Stimulated activated CD4-positive, alpha-beta T cell treated with anti-CD3 and anti-CD28 coated beads, Interleukin-12 subunit alpha, Interleukin-12 subunit beta, amount 100 ng/mL, for 24 hours (primary cell): ENCODE measurements at places on chromosomes 7 and 10.

DNA sequence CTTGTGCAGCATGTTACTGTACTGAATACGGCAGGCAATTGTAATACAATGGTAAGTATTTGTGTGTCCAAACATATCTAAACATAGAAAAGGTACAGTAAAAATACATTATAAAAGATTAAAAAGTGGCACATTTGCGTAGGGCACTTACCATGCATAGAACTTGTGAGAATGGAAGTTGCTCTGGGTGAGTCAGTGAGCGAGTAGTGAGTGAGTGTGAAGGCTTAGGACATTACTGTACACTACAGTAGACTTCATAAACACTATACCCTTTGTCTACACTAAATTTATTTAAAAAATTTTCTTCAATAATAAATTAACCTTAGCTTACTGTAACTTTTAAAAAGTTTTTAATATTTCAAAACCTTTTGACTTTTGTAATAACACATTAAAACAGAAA lies 37.5 kb downstream of the BPGM start:
- no peak for DNase-seq

DNA sequence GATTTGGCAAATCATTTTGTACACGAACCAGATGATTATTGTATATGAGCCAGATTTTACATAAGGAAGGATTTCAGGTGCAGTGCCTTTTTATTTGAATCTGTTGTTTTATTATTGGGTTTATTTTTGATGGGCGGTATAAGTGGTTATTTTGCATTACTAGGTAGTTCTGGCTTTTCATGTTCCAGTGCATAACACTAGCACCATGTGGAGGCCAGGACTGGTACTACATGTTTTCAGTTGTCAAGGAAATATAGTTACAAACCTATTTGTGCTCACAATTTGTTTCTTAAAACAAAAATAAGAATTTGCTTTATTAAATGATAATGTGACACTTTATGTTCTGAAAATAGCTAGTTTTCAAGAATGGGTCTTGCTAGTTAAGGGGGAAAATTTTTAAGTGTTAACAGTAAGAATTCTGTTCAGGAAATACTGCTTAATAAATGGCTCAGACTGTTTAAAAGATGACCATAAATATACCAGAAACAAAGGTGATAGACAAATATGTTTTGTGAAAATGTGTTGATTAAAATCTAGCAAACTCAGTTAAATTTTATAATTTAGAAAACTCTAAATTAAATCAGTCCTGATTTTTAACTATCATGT lies 7.1 kb upstream of the SEMA3E start:
- no peak for DNase-seq

GRCh38 chr10:29493697-29494096 lies 141.1 kb downstream of the SVIL start:
- no peak for DNase-seq

DNA sequence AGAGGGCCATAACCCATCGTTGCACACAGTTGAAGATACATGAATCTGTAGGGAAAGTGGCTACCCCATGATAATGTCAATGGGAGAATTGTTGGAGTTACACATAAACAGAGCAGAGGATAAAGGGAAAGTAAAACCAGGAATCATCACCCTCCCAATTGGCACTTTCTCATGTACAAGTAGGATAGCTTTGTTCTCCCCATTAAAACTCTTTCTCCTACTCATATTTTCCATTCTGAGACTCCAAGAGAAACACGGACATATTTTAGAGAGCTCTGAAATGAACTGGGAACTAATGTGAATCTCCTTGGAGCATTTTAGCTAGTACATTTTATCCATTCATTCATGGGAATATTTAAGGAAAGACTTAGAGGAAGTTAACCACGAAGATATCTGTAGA lies 17.2 kb upstream of the LRRC17 start:
- DNase-seq = no peak

- DNase-seq = no peak
Observed at GRCh38 chr10:14579405-14579804, 195.3 kb downstream of the FAM107B start.

DNA sequence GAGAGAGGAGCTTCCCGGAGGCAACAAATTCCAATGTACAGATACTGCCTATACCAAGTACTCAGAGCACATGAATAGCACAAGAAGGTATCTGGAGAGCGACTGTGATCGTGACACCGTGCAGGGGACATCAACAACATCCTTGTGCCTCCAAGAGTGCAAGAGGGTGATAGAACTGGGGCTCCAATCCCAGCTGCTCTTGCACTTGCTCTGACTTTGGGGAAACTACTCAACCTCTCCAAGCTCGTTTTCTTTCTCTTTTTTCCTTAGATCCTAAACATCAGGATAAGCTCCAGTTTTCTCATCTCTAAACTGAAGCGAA lies 12.1 kb downstream of the RFC2 start:
- no peak for DNase-seq

GRCh38 chr10:44873160-44873559 lies 38.0 kb upstream of the TMEM72 start:
- DNase-seq = no peak

- no peak for DNase-seq
Observed at GRCh38 chr7:23372611-23373010, 73.5 kb downstream of the MALSU1 start.

- DNase-seq = no peak
Observed at GRCh38 chr10:85900061-85900460, 466.5 kb downstream of the GRID1 start.

DNA sequence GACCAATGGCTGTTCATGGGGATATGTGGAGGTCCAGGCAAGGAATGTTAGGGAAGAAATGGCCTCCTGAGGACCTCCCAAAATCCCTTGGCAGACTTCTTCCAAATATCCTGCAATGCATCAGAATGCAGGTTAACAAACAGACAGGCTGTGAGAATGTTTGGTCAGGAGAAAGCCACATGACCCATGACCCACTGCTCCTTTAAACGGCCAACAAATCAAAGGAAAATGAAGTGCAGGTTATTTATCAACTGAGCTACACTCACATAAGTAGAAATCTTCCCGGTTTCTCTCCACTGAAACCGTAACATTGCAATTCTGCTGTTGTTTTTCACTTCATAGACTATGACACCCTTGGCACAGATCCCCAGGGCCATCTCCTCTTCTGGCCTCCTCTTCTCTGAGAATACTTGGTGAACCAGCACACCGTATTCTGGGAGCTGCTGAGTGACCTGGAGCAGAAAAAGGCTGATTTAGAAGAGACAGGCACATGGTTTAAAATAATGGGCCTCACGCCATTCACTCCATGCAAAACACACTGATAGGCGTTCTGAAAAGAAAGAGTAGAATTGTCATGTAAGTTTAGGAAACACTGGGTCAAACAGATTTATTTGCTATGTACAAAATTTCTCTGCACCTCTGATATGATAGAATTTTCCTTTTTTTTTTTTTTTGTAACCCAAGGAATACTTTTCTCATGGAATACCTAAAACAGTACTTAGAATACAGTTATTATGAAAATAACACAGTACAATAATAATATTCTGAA lies 67.8 kb downstream of the FRMPD2 start:
- DNase-seq = no peak

- no peak for DNase-seq
Observed at GRCh38 chr10:78775891-78776290, 292.9 kb upstream of the ZMIZ1 start.

- DNase-seq = no peak
Observed at GRCh38 chr10:32854435-32854834, 103.6 kb downstream of the ITGB1 start.

- no peak for DNase-seq
Observed at GRCh38 chr10:4984971-4985594, 18.6 kb downstream of the AKR1C2 start.

DNA sequence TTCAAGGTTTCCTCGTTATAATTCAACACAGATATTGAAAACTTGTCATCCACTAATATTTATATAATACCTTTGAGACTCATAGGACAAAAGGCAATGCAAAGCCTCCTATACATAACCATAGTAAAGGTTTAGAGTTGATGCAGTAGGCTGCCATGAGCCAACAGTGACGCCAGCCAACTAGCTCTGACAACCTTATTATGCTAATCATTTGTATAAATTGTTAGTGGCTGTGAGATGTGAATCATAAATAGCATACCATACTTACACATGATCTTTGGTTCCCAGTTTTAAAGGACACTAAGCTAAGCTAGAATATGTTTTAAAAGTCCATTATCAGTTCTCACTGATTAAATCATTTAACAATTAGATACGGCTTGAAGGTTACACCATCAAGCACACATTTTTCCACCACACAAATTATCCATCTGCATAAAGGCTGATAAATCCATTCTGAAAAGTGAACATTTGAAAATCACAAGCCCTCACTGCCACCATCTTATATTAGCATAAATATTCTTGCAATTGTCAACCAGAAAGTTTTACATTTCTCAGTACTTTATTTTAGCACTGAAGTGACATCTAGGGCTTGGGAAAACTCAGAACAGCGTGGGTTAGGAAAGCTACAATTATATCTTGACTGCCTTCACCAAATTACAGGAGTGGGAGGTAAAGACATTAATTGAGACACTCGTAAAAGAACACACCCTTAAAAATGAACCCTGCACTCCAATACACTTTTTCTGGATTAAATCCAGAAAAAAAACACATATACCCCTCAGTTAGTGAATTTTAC lies 30.7 kb downstream of the COA1 start:
- no peak for DNase-seq

GRCh38 chr7:90613088-90613498 lies 17.0 kb downstream of the CDK14 start:
- no peak for DNase-seq

DNA sequence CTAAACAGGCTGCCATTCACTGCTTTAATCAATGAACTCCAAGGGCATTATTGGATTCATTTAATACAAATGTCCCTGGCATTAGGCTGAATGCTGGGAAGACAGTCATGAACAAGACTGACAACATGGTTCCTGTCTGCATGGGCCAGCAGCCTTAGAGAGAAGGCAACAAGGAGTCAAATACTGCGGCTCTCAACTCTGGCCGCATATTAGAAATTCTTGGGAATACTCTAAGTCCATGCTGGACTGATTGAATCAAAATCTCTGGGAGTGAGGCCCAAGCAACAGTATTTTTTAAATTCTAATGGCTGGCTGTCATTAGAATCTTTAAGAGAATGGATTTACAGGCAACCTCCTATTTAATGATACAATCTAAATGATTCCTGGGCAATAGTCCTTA lies 34.1 kb downstream of the FGFBP3 start:
- no peak for DNase-seq

DNA sequence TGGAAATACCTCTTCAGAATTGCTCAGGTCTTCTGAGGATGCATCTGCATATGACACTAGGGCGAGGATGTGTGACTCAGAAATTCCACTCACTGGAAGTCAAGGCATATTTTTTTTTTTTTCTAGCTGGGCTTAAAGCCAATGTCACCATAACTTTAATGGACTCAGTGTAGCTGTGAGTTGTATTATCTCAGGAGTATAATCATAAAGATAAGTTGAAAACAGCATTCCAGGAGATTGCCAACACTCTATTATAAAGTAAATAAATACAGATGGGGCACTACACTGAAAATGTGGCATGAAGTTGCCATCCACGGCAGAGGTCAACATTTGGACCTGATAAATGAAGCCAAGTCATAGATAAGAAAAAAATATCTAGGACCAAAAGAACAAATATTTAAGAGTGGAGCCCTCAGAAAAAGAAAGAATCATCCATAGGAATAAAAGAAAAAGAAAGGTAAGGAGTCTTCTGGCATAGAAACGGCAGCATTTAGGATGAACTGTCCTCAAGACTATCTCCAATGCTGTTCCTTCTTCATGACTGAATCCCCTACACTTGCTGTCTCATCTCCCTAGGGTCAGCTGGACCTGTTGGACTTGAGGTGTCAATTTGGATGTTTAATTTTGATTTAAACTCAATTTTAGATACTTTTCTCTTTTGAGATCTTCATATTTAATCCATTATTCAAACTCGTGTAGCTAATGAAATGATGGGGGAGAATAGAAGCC lies 72.9 kb upstream of the CAV2 start:
- no peak for DNase-seq

DNA sequence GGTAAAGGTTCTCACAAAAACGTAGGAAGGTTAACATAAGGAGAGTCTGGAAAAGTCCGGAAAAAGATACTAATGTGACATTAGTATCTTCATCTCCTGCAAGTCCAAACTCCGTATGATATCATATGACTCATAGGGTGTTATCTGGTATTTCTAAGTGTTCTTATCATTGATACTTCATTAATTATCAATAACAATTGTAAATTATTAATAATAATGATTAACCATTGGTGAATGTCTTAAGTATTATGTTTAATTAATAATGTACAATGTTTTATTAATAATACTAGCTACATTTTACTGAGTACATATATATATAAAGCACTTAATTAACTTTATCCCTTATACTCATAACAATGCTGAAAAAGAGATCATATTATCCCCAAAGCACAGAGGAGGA lies 402.4 kb downstream of the SEMA3D start:
- DNase-seq = no peak

DNA sequence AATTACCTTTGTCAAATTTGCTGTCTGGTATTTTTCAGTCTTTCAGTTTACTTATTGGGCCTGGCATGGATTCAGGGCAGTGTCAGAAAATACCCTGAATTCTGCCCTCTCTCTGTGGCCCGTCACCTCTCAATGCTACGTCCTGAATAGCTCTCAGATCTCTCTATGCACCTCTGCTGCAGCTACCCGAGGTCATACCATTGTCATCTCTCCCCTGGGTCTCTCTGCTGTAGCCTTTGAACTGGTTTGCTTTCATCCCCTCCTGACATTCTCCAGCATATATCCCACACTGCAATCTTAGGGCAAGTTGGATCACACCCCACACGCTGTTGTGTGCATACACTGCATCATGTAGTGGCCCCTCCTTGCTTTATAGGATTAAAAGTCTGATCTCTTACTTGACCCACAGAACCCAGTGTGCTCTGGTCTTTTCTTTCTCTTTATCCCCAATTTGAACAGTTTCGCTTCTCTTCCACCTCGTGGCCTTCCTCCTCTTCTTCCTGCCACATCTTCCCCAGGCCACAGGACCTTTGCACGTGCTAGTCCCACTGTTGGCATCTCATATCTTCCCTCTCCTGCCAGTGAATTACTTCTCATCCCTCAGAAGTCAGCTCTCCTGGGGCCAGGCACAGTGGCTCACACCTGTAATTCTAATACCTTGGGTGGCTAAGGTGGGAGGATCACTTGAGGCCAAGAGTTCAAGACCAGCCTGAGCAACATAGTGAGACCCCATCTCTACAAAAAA lies 372.9 kb downstream of the GALNT17 start:
- no peak for DNase-seq
